ENCODE measurements at places on chromosomes 1 and 21.

GRCh38 chr1:209607102-209607794 lies 23.7 kb downstream of the CAMK1G start:
- no peak for DNase-seq

DNA sequence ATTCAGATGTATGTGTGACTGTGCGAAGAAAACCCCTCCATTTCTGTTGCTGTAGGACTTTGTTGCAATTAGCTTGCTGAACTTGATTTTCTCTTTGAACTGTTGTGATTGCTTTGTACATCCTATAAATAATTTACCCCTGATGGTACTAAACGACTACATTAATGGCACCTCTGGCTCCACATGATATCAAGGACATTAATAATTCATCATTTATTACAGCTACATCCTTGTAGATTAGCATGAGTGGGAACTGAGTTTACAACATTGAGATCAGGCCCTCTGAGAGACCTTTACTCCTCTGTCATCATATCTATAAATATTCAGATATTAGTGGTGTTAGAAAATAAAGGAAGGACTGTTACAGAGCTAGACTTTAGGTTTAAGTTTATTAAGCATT lies 13.5 kb downstream of the LRIG2 start:
- no peak for DNase-seq

DNA sequence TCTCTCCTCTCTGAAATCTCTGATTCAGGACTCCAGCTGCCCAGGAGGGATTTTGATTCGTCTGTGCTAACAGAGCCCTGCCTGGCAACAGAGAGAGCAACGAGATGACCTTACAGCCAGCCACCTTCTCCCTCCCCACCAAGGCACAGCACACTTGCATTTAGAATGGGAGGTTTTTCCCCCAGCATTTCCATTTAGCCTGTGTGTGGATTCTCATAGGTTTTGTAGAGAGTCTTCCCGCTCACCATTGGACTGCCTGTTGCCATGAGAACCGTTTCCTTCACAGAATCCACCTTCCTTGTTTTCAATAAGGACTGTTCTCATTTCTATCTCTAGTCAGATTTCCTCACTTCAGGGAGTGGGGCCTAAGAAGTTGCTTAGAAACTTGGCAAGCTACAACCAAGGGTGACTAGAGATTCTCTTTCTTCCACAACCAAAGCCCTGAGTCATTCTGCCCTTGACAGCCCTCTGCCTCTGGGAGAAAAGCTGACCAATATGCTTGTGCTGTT lies 5.8 kb upstream of the IKBKE start:
- DNase-seq: no peak

DNA sequence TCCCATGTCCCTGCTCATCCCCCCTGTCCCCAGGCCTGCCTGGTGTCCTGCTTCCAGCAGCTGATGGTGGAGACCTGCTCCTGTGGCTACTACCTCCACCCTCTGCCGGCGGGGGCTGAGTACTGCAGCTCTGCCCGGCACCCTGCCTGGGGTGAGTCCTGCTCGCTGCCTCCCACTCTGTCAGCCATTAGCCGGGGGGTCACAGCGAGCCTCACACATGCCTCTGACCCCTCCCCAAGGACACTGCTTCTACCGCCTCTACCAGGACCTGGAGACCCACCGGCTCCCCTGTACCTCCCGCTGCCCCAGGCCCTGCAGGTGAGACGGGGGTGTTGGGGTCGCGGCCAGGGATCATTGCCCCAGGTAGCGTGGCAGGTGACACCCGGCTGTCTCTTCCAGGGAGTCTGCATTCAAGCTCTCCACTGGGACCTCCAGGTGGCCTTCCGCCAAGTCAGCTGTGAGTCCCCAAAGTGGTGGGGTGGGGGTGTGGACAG lies 10.0 kb downstream of the SCNN1D start:
- peak; percentile 36 for DNase-seq

- DNase-seq: no peak
Observed at GRCh38 chr21:37667380-37667779, 248.9 kb downstream of the KCNJ6 start.

GRCh38 chr1:201941420-201942128 lies 4.8 kb downstream of the LMOD1 start:
- no peak for DNase-seq

GRCh38 chr1:224785622-224786021 lies 143.9 kb upstream of the DNAH14 start:
- DNase-seq: no peak

DNA sequence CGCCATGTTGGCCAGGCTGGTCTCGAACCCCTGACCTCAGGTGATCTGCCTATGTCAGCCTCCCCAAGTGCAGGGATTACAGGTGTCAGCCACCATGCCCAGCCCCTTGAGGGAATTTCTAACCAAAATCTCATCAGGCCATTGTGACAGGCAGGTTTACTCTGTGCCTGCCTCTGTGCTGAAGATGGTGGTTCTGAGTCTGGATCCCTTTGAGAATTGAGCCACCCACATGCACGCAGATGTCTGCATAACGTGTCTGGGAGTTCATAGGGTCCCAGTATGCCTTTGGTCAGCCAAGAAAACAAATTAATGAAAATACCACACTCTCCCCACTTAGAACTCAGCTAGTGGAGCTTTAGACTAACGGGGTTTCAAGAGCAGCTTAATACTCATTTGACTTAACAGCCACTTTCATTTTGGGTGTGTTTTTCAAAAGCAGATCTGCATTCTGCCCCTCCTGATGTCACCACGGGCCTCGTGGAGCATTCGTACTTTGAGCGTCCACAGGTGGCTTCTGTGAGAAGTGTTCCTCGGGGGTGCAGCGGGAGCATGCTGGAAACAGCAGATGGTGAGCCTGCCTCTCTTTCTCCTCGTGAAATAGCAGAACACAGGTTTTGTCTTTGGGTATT lies 45.3 kb downstream of the DIP2A start:
- DNase-seq: no peak

DNA sequence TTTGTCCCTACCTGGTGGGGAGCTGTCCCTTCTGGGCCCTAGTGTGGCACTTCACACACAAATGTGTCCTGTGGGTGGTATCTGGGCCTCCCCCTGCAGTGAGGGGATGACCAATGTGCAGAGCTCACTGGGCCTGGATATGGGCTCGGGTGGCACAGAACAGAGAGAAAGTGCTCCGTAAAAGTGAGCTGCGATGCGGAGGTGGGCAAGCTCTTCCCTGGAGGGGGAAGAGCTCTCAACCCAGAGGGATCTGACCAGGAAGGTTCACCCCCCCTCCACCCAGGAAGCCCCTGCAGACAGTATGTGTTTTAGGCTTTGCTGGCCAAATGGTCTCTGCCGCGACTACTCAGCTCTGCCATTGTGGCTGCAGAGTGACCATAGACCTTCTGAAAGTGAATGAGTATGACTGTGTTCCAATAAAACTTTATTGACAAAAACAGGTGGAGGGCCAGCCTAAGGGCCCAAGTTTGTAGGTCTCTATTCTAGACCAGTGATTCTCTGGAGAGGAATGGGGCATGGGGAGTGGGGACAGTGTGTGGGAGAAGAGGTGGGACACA lies 8.6 kb upstream of the ITGB2 start:
- no peak for DNase-seq

DNA sequence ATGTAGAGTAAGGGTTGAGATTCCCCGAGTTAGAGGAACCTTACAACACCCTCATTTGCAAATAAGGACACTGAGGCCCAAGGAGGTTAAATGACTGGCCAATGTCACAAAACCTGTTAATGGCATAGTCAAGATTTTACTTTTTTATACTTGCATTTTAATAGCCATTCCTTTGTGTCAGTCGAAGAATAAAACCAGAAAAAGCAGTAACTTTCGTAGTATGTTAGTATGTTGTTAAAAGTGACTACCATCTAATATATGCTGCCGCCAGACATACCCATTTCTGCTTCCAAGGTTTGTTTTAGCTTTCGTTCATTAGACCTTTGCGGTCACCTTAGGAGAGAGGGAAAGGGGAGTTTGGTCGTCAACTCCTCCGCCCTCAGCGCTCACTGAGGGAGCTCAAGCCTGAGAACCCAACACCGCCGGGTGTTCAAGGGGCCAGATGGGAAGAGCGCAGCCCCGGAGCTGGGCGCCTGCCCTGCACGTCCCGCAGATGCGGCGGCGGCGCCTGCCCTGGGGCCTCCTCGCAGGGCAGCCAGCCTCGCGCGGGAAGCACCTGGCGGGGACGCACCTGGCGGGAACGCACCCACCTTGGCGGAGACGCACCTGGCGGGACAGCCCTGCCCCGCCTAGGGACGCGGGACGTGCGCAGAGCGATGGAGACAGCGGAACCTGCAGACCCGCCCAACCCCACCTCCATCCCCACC lies 466 bp downstream of the VPS26C start:
- DNase-seq: peak; percentile 64

GRCh38 chr1:239322369-239322768 lies 64.0 kb upstream of the CHRM3 start:
- no peak for DNase-seq

DNA sequence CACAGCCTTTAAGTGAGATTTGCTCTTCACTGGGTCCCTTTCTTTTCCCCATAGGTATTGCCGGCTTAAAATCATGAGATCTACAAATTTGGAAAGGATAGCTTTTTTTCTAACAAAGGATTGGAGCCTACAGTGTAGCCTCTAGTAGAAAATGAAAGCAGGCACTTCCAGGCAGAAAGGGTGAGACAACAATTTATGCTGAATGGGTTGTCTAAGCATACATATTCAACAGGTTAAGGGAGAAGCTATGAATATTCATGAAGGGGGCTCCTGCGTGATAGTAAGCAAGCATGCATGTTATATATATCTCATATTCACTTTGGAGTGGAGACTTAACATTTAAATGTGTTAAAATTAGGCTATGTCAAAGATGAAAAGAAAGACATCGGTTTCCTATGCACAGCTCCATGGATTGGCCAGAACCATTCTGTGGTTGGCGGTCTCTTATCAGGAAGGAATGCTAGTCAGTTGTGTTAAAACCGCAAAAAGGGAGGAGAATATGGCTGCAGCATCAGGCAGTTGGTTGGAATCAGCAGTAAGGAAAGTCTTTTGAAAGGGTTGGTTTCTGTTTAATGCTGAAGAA lies 66.0 kb downstream of the VCAM1 start:
- no peak for DNase-seq

- DNase-seq: no peak
Observed at GRCh38 chr21:17758683-17759082, 60.5 kb downstream of the C21orf91 start.

- no peak for DNase-seq
Observed at GRCh38 chr1:189312499-189312898, 1165.2 kb downstream of the BRINP3 start.

- DNase-seq: peak; percentile 8
Observed at GRCh38 chr1:244046907-244047611, 4.0 kb upstream of the ZBTB18 start.

DNA sequence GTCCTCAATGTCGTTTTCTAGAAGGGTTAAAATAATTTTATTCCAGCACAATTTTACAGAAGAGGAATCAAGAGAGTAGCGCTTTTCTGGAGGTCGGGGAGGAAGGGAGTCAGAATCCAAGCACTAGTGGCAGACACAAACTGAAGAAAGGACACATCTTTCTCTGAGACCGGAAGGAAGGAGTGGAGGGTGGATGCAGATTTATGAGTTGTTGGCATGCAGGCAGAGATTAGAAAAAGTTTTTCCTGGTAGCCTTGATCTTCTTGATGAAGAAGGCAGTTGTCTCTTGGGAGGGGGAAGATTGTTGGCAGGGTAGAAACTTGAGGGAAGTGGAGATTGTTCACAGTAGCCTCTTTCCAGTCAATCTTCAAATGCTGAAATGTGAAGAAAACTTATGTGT lies 149.8 kb downstream of the PAPPA2 start:
- no peak for DNase-seq

- no peak for DNase-seq
Observed at GRCh38 chr1:150320667-150320978, 710 bp upstream of the PRPF3 start.

DNA sequence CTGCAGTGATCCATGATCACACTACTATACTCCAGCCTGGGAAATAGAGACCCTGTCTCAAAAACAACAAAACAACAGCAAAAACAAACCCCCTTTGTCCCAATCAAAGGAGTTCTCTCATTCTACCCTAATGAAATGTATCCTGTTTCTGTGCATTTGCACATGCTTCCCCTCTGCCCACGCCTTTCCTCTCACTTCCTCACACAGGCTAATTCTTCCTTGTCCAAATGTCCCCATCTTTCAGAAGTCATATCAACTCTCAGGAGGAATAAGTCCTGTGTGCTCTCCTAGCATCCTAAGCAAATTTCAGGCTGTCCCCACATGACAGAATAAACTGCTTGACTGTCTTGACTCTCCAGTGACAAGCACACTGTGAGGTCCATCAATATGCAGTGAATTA lies 8.1 kb upstream of the ATP1B1 start:
- no peak for DNase-seq

DNA sequence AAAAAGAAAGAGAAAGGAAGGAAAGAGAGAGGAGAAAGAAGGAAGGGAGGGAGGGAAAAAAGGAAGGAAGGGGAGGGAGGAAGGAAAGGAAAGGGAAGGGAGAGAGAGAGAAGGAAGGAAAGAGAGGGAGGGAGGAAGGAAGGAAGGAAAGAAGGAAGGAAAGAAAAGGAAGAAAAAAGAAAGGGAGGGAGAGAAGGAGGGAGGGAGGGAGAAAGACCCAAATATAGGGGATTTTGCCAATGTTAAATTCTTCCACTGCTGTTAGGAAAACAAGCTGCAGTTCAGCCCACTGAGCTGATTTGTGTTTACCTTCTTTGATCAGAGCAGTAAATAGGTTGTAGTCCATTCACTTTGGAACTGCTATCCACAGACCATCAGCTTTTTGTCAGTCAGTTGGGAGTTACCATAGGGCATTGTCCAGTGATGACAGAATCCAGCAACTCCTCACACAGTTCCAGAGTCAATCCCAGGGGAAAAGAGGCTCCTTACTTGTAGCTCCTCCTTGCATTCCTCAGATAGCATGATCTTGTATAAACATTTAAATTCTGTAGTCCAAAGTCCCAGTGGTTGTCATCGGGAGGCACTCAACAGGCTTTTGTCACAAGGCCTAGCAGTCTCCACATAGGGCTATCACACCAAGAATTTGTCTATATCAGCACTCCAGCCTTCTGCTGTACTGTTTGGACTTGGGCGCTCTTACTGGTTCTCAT lies 13.5 kb upstream of the PPP1R8 start:
- no peak for DNase-seq

All from T follicular helper cell (primary cell).